ENCODE measurements at places on chromosomes 6 and 20.

- no peak for DNase-seq
Observed at GRCh38 chr6:14735956-14736486, 509.8 kb upstream of the JARID2 start.

DNA sequence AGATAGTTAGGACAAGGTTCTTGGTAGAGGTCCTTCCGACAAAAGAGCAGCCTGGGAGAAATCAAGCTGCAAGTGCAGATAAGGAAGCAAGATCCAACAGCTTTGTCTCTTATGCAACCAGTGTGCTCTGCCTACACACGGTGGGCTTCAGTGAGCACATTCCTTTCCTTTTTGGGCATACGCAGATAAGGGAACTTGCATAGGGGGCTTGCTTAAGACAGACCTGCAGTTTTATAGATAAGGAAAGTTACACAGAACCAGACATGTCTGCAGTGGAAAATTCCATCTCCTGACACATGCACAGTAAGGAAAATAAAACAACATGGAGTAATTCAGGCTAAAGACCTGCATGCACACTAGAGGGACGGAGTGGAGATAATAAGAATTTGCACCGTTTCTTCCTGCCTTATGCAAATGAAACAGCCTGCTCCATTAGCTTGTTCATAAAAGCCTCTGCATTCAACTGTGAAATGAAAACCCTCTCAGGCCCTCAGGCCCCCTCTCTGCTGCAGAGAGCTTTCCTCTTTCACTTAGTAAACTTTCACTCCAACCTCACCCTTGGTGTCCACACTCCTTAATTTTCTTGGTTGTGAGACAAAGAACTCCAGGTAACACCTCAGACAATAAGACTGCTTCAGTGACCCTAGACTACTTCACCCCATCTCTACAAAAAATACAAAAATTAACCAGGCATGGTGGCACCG is 97.5 kb upstream of the MYLIP start:
- DNase-seq: no peak

- DNase-seq: no peak
Observed at GRCh38 chr6:118864341-118865099, 29.4 kb upstream of the ASF1A start.

GRCh38 chr6:112979830-112980229 is 632.7 kb downstream of the RFPL4B start:
- no peak for DNase-seq

DNA sequence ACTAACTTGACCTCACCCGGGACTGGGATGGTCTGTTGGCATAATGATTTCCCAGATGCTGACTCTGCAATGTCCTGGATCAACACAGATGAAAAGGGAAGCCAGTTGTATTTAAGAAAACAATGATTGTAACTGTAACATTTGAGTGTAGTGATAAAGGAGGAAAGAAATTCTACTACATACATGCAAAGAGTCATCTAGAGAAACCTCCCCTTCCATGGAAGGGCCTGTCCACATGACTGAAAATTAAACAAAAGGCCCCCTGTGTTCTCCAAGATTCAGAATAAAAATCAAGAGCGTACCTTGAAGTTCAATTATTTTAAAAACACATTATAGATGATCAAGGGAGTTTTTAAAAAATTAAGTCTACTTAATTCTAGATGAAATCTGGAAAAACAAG is 151.2 kb downstream of the FOXC1 start:
- no peak for DNase-seq

DNA sequence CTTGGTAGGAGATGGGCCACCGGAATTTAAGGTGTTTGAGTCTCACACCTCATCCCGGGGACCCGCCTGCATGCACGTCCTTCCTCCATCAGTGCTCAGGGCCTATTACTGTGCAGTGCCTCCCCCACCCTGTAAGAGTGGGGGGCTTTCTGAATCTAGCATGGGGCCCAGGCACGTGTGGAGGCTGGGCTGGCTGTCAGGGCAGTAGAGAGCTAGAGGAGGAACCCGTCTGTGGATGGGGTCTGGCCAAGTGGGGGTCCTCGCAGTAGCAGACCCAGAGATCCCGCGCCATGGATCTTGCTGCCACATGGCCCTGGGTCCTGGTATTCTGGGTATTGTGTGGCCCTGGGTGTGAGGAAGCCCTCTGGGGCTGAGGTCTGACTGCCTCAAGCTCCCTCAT is 42.9 kb downstream of the SRC start:
- DNase-seq: no peak

- no peak for DNase-seq
Observed at GRCh38 chr20:6783752-6784151, 16.3 kb downstream of the BMP2 start.

DNA sequence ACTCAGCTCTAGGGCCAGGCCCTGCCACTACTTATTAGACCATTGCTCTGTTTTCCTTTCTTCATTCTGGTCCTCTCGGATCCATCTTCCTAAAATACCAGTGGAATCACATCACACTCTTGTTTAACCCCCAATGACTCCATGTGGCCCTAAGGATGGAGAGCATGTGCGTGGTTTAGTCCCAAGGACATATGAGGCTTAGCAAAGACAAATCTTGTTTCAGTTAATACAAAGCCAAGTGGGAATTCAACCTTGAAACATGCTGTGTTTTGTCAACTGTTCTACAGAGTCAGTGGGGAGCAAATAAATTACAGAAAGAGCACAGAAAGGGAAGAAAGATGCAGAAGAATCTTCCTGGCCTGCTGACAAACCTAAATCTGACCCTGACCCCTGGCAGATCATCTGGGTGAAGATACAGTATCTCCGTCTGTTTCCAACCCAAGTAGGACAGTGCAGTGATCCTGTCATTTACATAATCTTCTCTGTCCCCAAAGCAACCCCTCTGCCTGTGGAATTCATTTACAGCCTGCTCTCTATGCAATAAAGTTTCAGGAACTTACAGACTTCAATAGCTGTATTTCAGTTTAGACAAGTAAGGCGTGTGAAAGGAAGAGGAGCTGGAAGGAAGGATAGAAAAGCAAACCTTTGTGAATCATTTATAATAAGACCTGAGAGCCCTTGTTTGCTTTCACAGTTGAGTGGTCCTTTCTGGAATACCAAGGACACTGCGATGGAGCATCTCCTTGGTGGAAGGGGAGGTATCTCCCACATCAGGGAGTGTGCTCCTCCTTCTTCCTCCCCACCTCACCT is 144.0 kb downstream of the THBS2 start:
- DNase-seq: no peak

- DNase-seq: no peak
Observed at GRCh38 chr20:59583428-59584277, 20.7 kb upstream of the PHACTR3 start.

DNA sequence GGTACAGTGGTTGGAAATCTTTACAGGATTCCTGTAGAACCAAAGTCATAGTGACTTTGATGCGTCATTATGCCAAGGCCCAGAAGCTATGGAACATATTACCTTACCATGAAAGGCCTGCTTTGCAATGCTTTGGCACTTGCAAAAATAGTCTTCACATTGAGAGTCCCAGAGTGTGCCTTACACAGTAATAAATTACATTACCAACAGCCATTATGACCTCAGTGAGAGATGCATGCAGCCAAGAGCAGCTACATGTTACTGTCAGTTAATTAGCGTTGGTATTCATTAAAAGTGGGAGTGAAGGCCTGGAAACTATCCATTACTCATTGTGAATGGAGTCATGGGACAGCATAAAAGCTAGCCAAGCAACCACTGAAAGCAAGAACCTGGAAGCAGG is 39.2 kb upstream of the HDDC2 start:
- DNase-seq: no peak

DNA sequence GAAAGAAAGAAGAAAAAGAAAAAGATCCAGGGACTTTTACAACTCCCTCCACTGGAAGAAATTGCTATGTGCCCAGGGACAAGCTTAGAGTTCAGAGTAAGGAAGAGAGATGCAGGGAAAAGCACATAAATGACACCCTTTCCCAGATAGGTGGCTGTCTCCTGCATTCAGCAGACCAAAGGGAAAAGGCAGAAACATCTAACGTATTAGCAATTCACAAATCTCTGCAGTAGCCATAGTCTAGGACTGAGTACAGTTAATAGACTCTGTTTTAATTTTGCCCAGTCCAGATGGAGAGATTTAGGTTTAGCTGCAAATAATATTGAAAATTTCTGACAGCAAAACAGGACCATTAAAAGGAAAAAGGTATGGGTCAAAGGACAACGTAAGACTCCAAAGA is 71.3 kb upstream of the TNFRSF21 start:
- no peak for DNase-seq

DNA sequence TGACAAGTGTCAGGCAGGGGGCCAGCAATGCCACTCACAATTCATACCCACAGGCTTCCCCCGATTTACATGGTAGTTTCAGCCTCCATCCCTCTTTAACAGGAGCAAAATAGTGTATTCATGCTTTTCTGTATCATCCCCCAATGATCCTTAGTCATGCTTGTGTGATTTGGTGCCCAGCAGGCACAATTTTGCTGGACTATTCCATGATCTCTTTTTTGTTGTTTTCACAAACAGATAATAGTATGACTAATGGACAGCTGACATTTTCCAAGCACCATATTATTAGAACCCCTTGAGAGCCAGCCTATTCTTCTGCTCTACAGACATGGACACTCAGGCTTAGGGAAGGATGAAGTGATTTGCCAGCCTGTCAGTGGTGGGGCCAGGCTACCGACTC is 128.2 kb upstream of the RIPOR2 start:
- DNase-seq: no peak

DNA sequence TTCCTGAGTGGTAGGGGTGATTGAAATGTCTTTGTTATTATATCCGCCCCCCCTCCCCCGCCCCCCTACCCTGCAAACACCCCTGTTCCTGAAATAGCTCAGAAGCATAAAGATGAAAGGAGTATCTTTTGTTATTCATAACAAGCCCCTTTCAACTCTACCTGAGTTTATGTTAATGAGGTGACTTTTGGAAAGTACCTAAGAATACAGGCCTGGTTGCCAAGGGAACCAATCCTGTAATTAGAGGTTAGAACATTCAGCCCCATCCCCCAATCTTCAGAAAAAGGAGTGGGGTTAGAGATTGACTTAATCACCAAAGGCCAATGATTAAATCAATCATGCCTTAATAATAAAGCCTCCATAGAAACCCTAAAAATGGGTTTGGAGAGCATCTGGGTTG is 979.2 kb upstream of the GJE1 start:
- DNase-seq: no peak

DNA sequence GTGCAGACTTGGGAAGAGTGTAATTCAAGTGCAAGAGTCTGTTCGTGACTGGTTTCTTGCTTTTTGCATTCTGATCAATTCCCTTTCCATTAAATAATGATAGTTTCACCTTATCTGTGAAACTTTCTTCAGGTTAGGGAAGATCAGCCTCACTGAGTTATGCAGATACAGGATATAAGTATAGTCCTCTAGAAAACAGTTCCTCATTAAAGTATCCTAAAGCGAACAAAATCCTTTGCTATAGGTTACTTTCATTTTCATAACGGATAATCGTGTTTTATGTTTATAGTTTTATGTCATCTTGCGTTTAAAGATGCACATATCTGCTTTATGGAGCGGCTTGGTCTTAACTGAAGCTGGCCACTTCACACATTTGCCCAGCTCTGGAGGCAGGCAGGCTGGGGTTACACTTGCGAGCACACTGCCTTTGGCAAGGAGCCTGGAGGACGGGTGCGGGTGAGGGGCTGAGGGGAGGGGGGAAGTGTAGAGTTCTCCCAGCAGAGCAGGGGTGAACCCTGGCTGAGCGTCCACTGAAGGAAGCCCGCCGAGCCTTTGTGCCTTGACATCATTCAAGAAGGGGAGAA is 123.5 kb upstream of the IFNGR1 start:
- DNase-seq: no peak

DNA sequence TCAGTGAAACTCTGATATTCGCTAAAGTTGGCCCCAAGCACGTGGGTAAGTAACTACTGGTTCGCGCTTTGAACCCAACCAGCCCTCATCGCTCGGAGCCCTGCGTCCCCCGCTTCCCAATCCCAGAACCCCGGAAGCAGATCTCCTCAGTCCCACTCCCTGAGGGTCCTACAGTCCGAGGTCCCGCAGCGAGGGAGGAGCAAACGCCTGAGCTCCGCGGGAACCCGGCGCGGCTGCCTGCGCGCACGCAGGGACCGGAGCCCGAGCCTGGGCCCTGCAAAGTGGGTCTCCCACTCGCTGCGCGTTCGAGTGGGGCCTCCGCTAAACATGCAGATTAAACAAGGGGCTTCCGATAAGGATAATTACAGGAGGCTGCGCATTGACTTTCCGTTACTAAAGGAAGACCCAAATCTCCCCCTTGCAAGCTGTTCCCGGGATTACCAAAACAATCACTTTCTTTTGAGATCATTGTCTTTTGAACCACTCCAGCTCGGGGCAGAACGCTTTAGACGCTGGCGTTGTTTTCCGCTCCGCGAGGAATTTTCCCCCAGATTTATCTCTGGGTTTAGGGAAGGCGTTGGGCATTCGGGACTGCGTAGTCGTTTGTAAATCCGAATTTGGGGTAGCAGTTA is 1.3 kb upstream of the VSX1 start:
- DNase-seq: no peak

- DNase-seq: no peak
Observed at GRCh38 chr6:15962449-15962764, 166.5 kb upstream of the MYLIP start.

GRCh38 chr6:141033101-141033500 is 1099.6 kb upstream of the GJE1 start:
- no peak for DNase-seq

DNA sequence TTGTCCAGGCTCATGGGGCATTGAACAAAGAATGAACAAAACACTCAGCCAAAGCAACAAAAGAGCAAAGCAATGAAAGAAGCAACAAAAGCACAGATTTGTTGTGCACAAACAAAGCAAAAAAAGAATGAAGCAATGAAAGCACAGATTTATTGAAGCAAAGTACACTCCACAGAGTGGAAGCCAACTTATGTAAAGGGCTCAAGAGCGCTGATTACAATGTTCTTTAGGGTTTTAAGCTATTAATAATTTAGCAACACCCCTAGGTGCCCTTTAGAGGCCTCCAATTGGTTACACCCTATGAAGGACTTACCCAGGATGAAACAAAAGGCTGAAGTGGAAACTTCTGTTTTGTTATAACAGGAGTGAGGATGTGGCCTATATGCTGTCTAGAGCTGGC is 179.2 kb upstream of the PROKR2 start:
- DNase-seq: no peak

DNA sequence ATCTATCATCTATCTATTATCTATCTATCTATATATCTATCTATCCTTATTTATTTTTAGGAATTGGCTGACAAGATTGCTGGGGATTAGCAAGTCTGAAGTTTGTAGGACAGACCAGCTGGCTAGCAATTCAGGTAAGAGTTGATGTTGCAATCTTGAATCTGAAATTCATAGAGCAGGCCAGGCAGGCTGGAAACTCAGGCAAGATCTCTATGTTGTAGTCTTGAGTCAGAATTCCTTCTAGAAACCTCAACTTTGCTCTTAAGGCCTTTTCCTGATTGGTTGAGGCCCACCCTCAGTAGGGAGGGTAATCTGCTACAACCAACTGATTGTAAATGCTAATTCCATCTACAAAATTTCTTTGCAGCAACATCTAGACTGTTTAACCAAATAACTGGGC is 19.2 kb downstream of the MAPK13 start:
- no peak for DNase-seq

All from activated gamma-delta T cell treated with anti-CD3 and anti-CD28 coated beads, Interleukin-2, amount 50 U/mL, for 16 hours (primary cell).